ENCODE measurements at places on chromosomes 7 and 10.

DNA sequence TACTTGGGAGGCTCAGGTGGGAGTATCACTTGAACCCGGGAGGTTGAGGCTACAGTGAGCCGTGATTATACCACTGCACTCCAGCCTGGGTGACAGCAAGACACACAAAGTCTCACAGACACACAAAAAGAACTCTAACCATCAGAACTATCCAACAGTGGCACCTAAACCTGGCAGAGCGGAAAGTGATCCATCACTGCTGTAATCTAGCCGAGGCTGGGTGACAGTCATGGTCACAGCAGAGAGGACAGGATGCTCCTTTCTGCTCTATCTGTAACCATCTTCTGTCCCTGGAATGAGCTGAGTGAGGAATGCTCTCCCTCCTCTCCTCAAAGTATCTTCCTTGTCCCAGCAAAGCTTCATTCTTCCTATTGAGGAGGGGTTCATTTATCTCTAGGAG, 656.6 kb downstream of the LRMDA start:
- DNase-seq: no peak

GRCh38 chr10:117653170-117653515, 110.6 kb downstream of the EMX2 start:
- no peak for DNase-seq

- no peak for DNase-seq
Observed at GRCh38 chr7:79046061-79046460, 407.4 kb downstream of the MAGI2 start.

DNA sequence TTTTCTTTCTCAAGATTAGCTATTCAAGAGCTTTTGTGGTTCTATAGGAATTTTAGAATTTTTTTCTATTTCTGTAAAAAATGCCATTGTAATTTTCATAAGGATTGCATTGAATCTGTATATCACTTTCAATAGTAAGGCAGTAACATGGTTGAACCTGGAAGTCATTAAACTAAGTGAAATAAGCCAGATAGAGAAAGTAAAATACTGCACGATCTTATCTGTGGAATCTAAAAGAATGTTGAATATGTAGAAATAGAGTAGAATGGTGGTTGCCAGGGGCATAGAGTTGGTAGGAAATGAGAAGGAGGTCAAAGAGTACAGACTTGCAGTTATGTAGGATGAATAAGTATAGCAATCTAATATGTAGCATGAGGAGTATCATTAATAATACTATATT, 1073.5 kb upstream of the LRRN3 start:
- DNase-seq: no peak

- DNase-seq: no peak
Observed at GRCh38 chr7:124462249-124462648, 303.3 kb downstream of the GPR37 start.

DNA sequence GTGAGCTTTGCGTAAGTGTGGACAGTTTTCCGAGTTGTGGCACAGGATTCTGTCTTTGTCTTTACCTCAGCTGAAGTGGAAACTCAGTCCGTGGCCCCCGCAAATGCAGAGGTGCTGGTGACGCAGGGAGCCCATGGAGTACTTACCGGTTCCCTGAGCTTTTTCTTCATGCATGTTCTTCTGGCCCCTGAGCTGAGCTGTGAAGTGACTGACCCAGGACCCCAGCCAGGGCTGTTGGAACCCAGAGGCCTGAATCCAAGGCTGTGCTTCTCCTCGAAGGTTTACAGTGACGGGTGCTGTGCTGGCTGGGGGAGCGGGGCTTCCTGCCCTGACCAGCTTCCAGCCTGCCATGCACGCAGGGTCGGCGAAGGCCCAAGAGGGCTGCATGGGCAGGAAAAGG, 223.5 kb downstream of the GLRX3 start:
- no peak for DNase-seq

Data from activated CD4-positive, alpha-beta T cell treated with anti-CD3 and anti-CD28 coated beads, Interleukin-2, amount 50 U/mL, for 4 hours (primary cell).